ENCODE measurements at places on chromosomes 5 and 9.

GRCh38 chr9:128499920-128500319, 4.6 kb upstream of the GLE1 start:
- no peak for DNase-seq

GRCh38 chr9:110142868-110143481, 65.0 kb downstream of the C9orf152 start:
- DNase-seq, result no peak

DNA sequence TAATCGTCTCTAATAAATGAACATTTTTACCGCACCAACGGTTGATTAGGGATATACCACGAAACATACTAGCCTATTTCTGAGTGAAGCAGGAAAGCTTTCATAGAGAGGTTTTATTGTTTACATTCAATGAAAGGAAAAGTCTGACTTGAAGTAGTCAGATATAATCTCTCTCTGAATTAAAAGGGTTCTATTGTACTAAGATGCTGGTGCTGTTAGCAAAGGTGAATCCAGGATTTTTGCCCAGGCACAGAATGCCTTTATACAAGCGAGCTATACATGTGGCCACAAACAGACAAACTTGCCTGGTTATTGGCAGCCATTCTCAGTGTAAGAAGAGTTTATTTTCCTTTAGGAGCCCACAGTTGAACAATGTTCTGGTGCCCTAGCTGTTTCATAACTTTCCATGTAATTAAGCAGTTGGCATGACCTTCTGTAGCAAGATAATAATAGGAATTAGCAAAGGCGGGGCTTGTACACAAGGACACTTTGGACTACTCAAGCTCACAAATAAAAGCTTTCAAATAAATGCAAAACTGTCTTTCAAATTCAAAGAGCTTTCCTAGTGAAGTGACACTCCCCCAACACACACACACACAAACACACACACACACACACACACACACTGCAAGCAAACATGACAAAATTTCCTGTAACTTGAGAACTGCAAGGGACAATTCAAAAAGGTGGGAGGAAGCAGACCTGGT, 198.7 kb upstream of the MAP3K1 start:
- no peak for DNase-seq

DNA sequence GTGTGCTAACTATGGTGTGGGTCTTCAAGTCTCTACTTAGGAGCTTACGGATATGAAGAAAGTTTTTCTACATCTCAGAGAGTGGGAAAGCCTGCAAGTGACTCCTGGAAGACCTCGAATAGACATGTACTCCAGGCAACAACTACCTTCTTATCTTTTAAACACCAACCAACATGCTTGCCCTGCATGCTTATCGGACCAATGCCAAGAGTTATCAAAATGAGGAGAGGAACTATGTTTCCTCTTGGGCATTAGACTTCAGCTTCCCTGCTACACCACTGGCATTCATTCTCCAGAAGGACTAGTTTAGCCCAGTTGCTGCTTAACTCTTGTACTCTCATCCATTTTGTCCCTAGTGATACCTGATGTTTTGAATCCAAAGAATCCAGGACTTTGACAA, 74.7 kb upstream of the MAN2A1 start:
- no peak for DNase-seq

- DNase-seq, result no peak
These were observed 26.1 kb downstream of the HRH2 start for GRCh38 chr5:175683921-175684320.

GRCh38 chr5:125484272-125484741, 737.9 kb upstream of the ZNF608 start:
- DNase-seq, result no peak

GRCh38 chr5:68533051-68533450, 317.5 kb downstream of the PIK3R1 start:
- no peak for DNase-seq
